GM12892 (cell line): ENCODE measurements at places on chromosomes 2 and 18.

- peak; percentile 46 for DNase-seq
Observed at GRCh38 chr18:2847317-2848246, 776 bp downstream of the EMILIN2 start.

- no peak for DNase-seq
Observed at GRCh38 chr2:53021292-53021691, 746.3 kb upstream of the CHAC2 start.

DNA sequence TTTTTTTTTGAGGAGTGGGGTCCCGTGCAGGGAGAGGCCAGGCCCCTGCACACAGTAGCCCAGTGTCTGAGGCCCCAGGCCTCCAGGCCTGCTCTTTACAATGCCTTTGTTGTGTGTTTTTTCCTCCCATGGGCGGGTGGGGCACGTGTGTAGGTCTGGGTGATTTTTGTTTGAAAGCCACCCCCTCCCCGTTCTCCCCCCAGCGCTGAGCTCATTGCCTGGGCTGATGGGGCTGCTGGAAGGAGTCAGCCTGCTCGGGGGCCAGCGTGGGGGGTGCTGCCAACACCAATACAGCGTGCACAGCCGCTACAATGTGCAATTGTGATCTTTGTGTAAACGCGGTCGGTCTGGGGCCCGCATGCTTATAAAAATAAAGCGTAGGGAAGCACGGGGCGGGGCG is 142.7 kb downstream of the DYSF start:
- no peak for DNase-seq

DNA sequence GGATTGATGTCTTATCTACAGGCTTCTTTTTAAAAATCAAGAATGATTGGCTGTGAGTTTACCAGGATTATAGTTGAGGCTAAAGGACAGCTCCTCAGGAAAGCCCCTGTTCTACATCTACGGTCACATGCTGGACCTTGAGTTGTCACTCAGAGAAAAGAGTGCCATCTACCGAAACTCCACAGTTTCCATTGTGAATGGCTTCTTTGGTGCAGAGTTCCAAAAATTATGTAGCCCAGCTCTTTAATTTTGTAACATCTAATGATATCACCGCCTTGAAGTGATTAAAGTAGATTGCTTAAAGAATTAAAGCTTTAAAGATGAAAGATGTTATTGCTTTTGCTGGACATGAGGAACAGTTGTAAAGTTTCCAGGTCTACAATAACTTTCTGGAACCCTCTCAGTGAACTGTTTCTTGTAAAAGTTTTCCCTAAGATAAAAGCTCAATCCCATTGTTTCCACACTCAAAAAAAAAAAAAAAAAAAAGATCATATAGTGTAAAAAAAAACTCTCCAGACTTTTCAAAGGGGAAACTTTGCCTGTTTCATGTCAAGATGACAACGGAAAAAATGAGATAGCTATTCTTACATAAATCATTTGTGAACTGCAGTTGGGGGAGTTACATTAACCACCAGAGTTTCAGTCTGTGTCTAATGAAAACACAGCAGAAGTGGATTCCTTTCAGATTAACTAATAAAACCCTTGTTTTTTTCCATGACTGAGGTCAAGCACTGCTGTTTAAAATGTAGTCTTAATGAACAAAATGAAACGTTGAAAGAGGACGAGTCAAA is 4.3 kb downstream of the COL3A1 start:
- DNase-seq, result no peak

DNA sequence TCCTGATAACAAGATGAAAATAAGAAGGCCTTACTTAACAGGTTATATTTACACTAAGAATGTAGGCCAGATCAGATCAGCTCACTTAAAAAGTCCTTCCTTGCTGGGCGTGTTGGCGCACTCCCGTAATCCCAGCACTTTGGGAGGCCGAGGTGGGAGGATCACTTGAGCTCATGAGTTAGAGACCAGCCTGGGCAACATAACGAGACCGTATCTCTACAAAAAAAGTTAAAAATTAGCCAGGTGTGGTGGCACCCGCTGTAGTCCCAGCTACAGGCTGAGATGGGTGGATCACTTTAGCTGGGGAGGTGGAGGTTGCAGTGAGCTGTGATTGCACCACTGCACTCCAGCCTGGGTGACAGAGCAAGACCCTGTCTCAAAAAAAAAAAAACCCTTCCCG is 53.2 kb upstream of the SOS1 start:
- no peak for DNase-seq

DNA sequence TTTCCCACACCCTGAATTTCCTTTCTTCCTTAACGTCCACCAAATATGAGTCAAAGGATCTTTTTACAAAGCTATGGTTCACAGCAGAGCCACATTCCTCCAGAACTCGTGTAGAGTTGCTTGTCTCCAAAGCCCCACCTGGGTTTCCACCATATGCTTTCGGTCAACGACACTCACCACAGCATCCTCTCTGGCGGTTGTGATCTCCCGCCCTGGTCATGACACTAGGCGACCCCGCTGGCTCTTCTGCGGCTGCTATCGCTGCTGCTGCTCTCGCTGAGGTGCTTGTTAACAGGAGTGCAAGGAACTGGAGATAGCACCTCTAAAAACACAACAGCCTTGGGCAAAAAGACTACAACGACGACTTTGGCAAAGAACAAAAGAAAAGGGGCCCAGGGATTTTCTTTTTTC is 340 bp downstream of the SLC40A1 start:
- DNase-seq, result peak; percentile 8

GRCh38 chr2:96697476-96697875 is 42.4 kb downstream of the LMAN2L start:
- DNase-seq, result no peak

DNA sequence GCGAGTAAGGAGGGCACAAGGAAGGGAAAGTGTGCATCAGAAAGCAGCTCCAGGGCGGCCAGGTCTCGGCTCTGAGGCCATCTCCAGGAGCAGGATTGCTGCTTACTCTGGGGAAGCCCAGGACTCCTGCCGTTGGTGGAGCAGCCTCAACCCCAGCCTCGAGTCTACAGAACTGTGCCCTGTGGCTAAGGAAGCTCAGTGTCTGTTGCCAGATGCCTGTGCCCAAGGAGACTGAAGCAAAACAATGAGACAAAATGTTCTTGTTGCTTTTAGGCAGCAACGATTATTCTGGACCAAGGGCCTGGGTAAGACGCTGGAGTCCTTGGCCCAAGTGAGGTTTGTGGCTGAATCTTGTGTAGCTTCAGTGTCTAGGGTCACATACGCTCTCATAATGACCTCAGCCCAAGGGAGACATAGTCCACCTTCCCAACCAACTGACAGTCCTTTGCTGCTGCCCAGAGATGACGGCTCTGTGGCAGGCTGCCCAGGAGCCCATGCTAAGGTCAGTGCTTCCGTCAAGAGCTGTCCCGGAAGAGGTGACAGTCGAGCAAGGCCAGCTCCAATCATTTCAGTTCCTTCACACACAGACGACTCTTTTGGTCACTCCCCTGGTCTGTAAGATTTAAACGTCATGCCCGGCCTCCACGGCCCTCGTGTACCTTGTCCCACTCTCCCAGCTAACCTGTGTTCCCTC is 223.8 kb downstream of the TTC32 start:
- DNase-seq, result no peak

GRCh38 chr2:30994227-30995056 is 143.8 kb downstream of the GALNT14 start:
- no peak for DNase-seq

GRCh38 chr2:119756837-119757236 is 2.9 kb upstream of the PTPN4 start:
- DNase-seq, result no peak

DNA sequence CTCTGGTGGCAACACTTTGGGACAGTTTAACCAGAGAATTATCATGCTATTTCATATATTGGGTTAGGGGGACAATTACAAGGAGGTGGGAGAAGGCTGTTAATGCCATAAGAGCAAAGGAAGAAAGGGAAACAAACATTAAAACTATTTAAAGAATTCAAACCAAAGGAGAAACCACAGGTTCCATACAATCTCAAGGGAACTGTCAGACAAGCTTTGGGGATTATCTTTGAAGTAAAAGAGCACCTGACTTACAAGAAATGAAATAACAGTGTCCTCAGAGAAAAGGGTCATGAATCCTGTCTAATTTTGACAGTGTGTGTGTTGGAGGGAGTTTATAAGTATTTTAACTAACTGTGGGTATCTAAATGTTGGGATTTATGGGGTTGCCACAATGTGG is 44.4 kb downstream of the CERS6 start:
- DNase-seq, result no peak

DNA sequence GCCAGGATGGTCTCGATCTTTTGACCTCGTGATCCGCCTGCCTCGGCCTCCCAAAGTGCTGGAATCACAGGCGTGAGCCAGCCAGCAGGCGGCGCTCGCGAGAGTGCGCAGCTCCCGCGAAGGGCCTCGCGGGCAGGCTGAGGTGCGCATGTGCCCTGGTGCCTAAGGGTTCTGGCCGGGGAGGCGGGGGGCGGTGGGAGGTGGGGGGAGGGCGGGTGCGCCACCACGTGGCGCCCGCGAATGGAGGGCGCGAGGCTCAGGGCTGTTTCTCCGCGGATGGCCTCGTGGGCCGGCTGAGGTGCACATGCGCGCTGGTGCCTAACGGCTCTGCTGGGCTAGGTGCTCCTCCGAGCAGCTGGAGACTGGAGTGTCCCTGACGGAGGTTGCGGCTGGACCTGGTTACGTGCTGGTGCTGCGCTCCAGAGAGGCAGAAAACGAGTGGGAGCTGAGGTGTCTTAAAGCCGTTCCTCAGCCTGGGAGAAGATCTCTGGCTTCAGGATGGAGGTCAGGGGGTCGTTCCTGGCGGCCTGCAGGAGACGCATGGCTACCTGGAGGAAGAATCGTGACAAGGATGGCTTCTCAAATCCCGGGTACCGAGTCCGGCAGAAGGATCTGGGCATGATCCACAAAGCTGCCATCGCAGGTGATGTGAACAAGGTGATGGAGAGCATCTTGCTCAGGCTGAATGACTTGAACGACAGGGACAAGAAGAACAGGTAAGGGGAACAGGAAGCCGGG is at the start of gene ANKRD62:
TSS of gene ANKRD62 (plus strand) at position 324 of the 738 bp plus-strand sequence. CDS start at position 499, 175 bp downstream.
- no peak for DNase-seq

DNA sequence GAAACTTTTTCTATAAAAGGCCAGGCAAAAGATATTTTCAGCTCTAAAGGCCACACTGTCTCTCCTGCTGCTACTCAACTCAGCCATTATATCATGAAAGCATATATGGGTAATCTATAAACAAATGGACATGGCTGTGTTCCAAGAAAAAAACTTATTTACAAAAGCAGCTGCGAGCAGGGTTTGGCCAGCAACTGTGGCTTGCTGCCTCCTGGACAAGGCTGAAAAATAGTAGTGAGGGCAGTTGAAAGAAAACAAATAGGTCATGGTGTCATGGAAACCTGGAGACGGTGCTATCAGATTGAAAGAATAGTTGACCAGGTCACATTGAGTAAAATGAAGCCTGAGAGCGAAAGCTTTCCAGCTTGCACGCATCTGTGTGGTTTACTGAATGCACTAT is 89.2 kb upstream of the LRATD1 start:
- DNase-seq, result no peak

- DNase-seq, result no peak
Observed at GRCh38 chr18:56770873-56771272, 119.7 kb downstream of the WDR7 start.

DNA sequence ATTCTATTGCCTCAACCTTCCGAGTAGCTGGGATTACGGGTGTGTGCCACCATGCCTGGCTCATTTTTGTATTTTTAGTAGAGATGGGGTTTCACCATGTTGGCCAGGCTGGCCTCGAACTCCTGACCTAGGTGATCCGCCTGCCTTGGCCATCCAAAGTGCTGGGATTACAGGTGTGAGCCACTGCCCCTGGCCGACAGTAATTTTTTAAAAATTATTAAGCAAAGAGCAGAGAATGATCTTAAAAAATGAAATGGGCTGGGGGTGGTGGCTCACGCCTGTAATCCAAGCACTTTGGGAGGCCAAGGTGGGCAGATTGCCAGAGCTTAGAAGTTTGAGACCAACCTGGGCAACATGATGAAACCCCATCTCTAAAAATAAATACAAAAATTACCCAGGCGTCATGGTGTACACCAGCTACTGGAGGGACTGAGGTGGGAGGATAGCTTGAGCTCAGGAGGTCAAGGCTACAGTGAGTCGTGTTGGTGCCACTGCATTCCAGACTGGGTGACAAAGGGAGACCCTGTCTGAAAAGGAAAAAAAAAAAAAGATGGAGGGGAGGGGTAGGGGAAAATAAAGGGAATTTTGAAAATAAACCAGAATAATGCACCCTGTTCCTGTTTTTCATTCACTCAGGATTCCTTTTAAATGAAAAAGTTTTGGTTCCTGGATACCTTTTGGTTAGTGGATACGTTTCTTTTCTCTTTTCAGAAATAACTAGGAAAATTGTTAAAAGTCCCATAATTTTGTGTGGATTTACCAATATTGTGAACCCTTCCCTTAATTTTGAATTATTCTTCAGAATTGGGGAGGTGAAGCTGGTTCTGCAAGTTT is 33.9 kb downstream of the MAP4K4 start:
- no peak for DNase-seq

GRCh38 chr2:153872311-153873051 is 759 bp downstream of the GALNT13 start:
- DNase-seq, result no peak
